ENCODE measurements at places on chromosomes 6 and 20.

DNA sequence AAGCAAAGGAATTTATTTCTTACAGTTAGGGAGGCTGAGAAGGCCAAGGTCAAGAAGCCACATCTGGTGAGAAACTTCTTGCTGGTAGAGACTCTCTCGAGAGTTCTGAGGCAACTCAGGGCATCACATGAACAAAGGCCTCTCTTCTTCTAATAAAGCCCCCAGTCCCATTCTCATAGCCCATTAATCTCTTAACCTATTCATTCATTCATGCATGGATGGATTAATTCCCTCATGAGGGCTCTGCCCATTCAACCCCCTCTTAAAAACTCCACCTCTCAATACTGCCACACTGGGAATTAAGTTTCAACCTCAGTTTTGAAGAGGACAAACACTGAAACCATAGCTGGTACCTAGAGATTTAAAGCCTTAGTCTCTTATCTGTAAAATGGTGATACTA, 217.9 kb upstream of the SPTLC3 start:
- peak; percentile 29 for ATAC-seq

- no peak for ATAC-seq
These were observed 92.1 kb downstream of the NKAIN2 start for GRCh38 chr6:123895806-123896205.

DNA sequence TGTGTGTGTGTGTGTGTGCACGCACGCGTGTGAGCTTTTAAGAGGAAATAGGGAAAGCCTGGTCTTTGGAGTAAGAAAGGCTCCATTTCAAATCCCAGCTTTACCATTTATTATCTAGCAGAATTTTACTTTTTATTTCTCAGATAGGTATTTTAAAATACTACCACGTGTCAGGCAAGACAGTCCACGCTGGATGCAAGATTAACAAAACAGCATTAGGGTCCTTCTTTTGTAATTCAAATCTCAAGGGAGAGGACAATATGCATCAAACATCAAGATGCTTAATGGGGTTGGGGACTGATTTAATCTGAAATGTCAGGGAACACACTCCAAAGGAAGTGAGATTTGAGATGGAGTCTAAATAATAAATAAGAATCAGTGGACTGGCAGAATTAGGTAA, 768.8 kb downstream of the PHF3 start:
- no peak for ATAC-seq

DNA sequence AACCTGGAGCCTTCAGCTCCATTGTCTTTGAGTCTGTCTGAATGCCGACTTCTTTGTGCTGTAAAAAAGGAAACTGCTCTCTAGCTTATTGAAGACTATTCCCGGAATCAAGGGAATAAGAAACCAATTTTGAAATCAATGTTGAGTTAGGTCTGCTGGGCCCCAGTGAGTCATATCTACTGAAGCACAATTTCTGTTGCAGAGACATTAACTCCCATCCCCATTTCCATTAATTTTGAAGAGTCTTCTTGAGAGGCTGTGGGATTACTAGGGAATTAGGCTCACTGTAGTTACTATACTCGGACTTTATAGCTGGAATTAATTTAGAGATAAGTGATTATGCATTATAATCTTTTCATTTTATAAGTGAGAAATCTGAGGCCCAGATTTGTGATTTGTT, 116.7 kb downstream of the SLC35F1 start:
- ATAC-seq: no peak

- ATAC-seq: no peak
These were observed 85.4 kb upstream of the GPR6 start for GRCh38 chr6:109892451-109893435.

DNA sequence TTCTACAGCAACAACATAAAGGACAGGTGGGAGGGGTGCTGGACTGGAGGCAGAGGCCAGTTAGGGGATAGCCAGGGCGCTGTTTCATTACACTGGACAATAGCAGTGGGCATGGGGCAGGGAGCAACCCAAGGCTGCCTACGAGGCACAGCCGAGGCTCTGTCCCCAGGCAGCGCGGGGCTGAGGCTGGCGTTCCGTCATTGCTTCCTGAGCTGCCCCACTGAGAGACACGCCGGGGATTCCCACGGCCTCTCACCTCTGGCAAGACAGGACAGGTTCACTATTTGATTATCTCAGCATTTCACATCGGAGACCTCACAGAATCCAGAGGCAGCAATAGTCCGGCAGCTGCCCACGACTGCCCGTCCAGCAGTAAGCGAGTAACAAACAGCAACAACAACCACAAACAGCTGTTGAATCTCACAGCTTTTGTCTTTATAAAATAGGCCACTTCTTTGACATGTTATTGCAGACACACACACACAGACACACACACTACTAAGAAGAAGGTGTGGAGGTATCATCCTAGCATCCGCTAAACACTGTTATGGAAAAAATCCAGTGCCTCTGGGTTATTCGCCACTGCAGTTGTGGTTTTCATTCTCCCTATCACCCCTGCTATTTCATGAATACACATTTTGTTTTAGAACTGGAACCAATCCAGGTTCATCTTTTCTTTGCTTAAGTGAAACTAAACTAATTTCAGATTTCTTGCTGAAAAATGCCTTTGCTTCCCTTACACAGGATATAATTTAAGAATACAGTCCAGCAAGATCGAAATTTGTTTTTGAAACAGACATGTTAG, 19.5 kb downstream of the KIF25 start:
- no peak for ATAC-seq

- ATAC-seq: no peak
These were observed 258.6 kb downstream of the GRIK2 start for GRCh38 chr6:101652079-101652478.

DNA sequence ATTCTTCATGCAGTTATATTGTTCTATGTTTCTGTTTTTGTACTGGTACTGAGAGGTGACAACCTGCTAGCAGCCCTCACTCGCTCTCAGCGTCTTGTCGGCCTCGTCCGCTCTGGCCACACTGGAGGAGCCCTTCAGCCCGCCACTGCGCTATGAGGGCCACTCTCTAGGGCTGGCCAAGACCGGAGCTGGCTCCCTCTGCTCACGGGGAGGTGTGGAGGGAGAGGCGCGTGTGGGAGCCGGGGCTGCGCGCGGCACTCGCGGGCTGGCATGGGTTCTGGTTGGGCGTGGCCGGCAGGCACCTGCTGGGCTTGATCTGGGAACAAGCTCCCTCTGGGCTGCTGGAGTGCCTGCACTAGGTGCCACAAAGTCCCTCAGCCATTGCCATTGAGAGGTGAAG, 1323.8 kb upstream of the EYS start:
- no peak for ATAC-seq

DNA sequence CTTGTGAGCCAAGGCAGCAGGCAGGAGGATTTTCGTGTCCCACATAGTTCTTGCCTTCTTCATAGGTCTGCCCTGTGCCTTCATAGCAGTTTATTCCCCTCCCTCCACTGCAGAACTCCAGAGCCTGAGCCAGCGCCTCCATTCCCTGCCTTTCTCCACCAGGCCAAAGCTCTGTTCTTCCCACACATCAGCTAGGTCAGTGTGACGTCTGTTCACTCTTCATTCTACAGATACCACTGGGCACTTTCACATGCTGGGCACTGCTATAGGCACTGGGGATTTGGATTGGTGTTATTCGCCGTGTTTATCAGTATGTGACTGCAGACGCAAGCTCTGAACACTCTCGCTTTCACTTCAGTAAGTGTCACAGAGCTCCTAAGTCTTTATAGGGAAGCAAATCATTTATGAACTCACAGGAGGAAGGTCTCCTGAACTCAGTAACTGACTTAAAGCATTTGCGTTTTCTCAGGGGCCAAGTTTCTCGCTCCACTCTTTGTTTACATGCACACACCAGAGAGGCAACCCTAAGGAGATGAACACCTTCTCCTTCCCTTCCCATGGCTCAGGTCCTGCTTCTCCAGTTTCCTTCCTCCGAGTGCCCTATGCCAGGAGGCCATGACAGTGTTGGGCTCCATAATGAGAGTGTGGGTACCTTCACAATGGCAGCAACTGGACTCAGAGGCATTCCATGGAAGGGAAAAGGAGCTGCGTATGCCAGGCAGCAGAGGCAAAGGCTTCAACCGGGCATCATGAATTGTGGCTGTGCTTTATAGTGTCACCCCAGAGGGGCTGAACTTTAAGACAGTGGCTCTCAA, 6.3 kb upstream of the APMAP start:
- no peak for ATAC-seq

DNA sequence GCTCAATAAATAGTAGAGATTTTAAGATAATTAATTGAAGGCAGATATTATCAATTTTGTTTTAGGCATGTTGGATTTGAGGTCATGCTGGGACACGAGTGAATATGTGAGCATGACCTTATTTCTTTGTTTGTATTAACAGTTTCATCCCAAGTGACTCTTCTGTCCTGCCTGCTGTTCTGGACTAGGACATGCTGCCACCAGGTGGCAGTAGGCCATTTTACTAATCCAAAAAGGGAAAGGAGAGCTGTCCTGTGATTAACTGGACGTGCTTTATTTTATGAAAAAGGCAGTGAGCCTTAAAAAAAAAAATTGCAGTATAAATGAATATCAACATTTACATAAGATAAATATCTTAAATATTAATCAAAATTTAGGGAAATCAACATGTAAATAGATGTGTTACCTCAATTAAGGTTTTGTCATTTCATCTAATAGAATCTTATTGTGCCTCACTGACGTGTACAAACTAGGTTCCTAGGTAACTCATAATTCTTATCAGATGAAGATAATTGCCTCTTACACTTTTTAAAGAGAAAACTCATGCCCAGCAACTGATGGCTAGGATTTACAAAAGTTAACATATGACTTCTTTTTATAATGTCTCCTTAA, 49.8 kb downstream of the FRK start:
- ATAC-seq: peak; percentile 73

GRCh38 chr6:105501246-105501645, 98.4 kb upstream of the PREP start:
- no peak for ATAC-seq

- no peak for ATAC-seq
These were observed 105.6 kb downstream of the ELOVL4 start for GRCh38 chr6:79841577-79842375.

DNA sequence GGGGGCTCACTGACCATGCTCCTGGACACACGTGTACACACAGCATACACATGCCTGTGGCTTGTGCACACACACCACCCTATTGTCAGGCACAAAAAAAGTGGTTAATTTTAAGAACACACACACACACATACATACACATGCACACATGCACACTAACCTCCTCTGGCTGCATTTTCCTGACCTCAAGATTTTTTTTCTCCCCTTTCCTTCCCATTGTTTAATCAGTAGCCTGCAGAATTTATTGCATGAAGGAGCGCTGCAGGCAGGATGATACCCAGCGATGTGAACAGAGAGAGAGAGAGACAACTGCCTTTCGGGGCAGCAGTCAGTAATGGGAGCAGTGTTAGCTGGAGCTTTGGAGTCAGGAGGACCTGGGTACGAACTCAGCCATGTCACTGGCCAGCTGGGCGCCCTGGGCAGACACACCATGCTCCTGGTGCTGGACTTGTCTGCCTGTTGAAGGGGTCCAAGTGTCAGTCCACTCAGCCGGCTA, 990 bp upstream of the TRAF3IP2 start:
- ATAC-seq: peak; percentile 50

GRCh38 chr20:21052241-21052640, 53.9 kb downstream of the LINC00237 start:
- ATAC-seq: no peak

DNA sequence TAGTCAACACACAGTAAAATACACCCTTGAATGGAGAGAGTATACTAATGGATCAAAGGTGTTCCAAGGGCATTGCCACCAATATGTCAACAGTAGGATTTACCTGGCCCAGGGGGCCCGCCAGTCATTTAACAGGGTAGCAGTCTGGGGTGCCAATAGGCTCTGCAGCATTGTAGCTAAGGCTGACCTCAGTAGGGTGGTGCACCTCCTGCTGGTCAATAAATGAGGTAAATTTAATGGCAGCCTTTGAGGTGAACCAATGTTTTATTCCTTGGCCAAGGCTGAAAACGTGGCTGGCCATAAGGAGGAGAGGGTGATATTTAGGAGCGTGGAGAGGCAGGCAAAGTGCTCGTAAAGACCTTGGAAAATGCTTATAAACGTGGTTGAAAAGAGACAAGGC, 147.2 kb downstream of the RPS12 start:
- ATAC-seq: no peak

DNA sequence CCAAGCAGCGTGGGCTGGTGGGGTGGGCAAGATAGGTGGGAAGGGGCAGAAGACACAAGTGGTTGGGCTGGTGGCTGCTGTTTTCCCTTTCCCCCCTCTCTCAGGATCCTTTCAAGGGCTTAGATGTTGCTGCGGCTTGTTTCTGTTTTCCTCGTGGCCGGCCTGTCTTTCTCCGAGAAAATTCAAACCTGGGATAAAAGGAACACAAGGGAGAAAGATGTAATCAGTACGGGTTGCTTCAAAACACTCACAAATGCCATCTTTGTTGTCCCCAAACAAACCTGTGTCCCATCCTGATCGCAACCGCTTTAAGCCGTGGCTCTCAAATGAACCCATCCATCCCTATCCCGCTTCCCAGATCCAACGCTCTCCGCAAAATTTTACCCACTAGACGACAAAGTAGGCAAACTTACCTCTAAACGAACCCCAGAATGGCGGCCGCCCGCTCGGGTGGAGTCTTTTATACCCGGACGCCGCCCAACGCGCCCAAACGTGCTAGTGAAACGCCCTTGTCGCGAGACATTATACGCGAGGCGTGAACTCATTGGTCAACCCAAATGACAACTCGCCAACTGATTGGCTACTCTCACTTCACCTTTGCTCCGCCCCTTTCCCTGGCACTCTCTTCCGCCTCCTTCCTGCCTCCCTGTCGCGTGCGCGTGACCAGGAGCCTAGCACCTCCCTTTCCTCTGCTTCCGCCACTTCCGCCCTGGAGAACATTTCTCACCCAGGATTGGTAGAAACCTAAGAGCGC, at the start of gene PPP1R10:
Gene PPP1R10 (minus strand): TSS at position 433 of the 754 bp plus-strand sequence. CDS start 7,299 bp downstream, outside the sequence.
- ATAC-seq: peak; percentile 87

GRCh38 chr20:20289331-20289730, 78.6 kb upstream of the INSM1 start:
- ATAC-seq: no peak

DNA sequence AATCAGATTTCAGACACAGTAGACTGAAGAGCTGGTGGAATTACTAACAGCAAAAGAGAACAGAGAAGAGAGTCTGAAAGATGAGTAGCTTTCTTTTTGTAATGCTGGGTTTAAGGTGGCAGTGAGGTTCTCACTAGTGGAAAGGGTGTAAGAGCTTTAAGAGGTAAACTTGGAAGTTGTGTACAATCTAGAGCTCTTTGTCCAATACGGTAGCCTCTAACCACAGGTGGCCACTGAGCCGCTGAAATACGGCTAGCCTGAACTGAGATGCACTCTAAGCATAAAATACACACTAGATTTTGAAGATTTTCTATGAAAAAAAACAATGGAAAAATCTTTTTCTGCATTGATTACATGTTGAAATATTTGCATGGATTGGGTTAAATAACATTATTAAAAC, 4.0 kb downstream of the ELOVL2 start:
- ATAC-seq: no peak

DNA sequence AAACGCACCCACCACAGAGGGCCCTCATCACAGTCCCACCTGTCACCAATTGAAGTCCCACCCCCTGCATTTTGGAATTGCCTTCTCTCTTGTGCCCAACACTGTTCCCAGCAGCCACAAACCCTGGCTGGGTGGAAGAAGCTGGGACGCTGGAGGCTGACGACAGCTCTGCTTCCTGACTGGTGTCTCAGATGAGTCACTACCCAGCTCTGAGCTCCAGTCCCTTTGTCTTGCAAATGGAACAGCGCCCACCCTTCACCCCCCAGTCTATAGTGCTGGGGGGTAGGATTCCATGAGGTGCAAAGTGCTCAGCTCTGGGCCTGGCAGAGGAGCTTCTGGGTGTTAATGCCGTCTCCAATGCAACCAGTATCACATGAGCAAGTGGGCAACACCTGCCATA, 85.3 kb downstream of the DLGAP4 start:
- peak; percentile 80 for ATAC-seq

- ATAC-seq: no peak
These were observed 39.7 kb downstream of the SLC26A8 start for GRCh38 chr6:35984701-35985100.

GRCh38 chr6:168666699-168667427, 225.9 kb downstream of the SMOC2 start:
- ATAC-seq: no peak
